ENCODE measurements at places on chromosomes 12 and 14. TPM values are rescaled to one million over a fixed set of nuclear protein-coding genes. Genes with fewer than 3 reads are reported as not detected.
A peak's percentile ranks its signal among the peaks of the same experiment; 100 is the strongest.

Gene SLC38A4
- not detected for polyA plus RNA-seq

- peaks cover 76% of the 10 kb centered on the region for H3K4me1 ChIP-seq
- H3K27ac ChIP-seq: peak overlapping the region; percentile 94
- H3K27me3 ChIP-seq: no peaks in the 10 kb centered on the region
- no peak overlapping the region for H3K4me3 ChIP-seq
- peak; percentile 91 for DNase-seq
Measured at GRCh38 chr12:1812650-1813302, 7.6 kb upstream of the LRTM2 start.

- no peak overlapping the region for H3K27ac ChIP-seq
- H3K4me1 ChIP-seq: peaks cover 17% of the 10 kb centered on the region
- peaks cover 3% of the 10 kb centered on the region for H3K36me3 ChIP-seq
- no peaks in the 10 kb centered on the region for H3K27me3 ChIP-seq
- H3K4me3 ChIP-seq: no peak overlapping the region
Measured at GRCh38 chr14:102798926-102799325, 21.7 kb downstream of the TRAF3 start.

GRCh38 chr14:22176957-22177356, 412.1 kb downstream of the DAD1 start:
- H3K27ac ChIP-seq: no peak overlapping the region
- no peaks in the 10 kb centered on the region for H3K4me1 ChIP-seq

GRCh38 chr12:88266806-88267360, 124.8 kb downstream of the TMTC3 start:
- no peak for DNase-seq
- no peaks in the 10 kb centered on the region for H3K4me1 ChIP-seq
- H3K4me3 ChIP-seq: no peak overlapping the region
